ENCODE measurements at places on chromosomes 11 and 22.

DNA sequence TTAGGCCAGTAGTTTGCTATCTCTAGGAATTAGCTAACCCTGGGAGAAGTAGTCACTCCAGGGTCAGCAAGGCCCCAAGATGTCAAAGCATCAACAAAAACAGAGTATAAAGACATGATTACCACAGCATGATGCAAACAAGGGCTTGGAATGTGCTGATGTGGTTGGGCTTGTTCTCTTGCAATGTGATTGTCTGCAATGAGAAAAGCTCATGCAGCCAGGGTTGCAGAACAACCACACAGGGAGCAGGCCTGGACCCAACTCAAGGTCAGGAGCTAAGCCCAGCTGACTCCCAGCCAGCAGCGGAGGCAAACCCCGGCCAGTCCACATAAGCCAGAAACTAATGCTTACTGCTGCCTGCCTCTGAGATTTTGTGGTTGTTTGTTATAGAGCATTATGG, 132.4 kb upstream of the ZC3H12C start:
- DNase-seq = no peak

GRCh38 chr22:48905206-48905975, 922.3 kb downstream of the BRD1 start:
- no peak for DNase-seq

DNA sequence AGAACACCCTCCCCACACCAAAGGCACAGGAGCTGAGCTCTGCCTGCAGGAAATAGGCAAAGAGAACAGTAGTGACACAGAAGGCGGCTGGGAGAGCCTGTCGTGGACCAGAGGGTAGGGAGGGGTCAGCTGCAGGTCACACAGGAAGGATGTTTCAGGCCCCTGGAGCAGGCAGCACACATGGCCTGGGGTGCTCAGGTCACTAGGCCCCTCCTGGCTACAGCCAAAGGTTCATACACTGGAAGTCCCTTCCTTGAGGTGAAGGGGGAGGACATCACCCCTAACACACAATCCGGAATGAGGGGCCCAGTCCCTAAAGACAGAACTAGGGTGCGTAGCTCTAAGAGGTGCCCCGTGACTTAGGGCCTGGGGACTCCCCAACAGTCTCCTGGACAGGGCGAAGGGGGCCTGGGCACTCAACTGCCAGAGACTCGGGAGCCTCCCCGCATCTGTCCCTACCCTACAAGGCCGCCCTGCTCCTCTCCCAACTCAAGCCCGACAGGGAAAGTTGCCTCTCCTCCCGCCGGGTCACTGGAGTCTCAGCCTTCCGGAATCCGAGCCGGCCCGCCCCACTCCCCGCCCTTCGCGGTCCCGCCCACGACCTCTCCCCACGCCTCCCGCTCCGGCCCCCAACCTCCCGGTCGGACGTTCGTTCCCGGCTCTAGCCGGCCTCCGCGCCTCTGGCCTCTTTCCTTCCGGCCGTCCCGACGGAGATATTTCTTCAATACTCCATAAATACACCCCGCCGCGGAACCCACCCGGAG, at the start of gene CYB5R2:
TSS of gene CYB5R2 (minus strand) at position 541 of the 764 bp plus-strand sequence. CDS start 675 bp downstream, outside the sequence.
- DNase-seq = no peak

DNA sequence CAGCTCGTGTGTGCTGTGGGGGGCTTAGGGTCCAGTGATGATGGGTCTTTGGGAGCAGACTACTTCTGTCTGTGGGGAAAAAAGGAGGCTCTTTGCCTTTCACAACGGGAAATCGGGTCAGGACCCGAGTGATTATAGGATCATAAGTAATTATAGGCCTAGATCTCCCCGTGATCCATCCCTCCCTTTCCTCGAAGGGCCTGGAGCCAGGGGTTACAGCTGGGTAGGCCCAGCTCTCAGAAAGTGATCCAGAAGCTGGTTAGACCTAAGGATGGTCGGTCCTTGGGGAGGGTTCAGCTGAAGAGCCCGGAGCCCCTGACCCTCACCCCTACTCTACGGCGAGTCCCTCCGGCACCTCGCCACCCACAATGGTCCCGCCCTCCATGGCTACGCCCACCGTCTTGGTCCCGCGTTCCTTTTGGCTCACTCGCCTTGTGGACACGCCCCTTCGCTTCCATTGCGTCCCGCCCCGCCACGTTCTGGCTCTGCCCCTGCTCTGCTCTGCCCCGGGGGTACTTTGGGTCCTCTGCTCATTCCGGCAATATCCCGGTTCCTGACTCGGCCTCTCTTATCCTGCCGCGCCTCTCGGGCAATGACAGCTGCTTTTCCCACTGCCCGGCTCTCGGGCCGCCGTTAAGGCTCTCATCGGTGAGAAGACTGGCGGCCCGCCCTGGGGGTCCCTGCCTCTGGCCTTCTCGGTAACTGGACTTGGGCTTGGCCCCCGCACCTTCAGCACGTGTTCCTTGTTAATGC, 5.0 kb downstream of the IGSF22 start:
- DNase-seq = no peak

GRCh38 chr22:19843857-19844376, 10.8 kb downstream of the GNB1L start:
- DNase-seq = no peak

GRCh38 chr11:64745521-64746328, 1.8 kb upstream of the RASGRP2 start:
- DNase-seq = no peak

- DNase-seq = no peak
These were observed 125.1 kb downstream of the TIMP3 start for GRCh38 chr22:32926600-32926999.

GRCh38 chr11:110573411-110573810, 138.8 kb downstream of the ARHGAP20 start:
- DNase-seq = no peak

DNA sequence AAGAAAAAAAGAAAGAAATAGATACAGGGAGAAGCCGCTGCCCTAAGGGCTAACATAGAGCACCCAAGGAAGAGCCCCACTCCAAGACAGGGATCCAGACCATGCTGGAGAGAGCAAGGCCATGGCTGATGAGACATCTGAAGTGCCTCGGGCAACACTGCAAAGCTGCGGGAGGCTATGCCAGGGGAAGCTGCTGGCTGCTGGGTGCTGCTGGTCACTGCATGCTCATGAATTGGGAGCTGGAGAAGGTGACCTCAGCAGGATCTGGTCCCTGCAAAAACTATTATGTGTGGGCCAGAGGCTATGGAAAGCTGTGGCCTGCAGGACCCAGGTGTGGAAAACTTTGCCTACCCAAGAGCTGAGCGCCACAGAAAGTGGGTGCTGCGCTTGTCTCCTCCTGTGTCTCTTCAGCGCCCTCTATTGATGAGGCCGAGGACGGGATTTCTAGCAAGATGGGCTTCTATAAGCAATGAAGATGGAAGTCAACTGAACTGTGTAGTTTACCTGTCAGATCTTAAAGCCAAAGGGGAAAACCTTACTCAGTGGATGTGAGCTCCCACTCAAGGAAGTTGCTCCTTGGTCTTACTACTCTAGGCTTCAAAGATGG, 17.3 kb upstream of the SLC29A2 start:
- peak; percentile 3 for DNase-seq

DNA sequence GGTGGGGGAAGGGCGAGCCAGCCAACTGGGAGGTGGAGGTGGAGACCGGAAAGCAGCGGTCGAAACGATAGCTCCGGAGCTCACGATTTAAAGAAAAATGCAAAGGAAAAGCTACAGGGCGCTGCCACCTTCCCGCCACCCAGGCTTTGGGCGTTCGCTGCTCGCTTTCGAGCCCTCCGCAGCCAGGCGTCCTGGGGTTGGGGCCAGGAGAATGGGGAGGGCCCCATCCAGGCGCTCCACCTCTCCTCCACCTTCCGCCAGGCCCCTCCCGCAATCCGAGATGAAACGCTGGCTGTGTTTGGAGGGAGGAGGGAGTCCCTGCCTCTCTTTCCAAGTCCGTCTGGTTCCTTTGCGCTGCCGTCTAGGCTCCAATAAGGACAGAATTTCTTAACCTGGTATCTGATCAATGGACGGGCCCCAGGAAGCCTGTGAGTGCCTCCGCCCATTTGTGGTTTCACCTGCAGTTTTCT, 483 bp upstream of the ABTB2 start:
- DNase-seq = no peak

DNA sequence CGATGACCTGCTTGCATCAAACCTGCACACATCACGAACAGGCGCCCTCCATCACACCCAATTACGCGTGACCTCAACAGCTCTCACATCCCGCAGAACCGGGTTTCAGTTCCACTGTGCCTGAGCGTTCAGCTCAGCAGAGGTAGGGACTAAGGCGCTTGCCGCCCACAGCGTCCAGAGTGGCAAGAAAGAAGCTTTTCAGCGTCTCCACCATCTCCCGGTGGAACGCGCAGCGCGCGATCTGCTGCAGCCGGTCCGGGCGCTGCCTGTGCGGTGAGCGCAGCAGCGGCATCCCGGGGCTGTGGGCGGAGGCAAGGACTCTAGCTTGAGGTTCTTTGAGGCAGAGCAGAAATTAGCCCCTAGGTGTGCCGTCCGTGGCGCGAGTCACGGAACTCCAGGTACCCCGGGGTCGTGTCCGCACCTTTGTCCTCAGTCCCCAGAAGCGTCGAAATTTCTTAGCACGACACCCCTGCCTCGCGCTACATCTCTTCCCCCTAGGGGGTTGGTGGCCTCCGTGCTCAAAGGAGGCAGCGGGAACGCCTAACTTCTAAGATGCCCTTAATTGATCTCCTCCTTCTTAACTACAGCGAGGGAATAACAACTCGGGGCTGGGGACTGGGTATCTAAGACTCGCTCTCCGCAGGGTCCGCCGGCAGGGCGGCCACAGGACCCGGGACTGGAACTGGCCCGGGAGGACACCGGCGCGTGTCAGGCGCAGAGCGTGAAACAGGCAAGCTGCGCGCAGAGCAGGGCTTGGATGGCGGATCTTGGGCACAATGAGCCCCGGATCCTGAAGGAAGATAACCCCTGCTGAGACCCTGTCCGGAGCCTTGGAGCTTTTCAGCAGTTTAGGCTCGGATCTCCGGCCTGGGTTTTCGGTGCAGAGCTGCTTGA, 1.7 kb upstream of the CALCA start:
- DNase-seq = no peak

GRCh38 chr11:45843158-45843924, 3.9 kb upstream of the CRY2 start:
- no peak for DNase-seq

GRCh38 chr11:46188017-46188416, 66.8 kb upstream of the PHF21A start:
- DNase-seq = no peak

DNA sequence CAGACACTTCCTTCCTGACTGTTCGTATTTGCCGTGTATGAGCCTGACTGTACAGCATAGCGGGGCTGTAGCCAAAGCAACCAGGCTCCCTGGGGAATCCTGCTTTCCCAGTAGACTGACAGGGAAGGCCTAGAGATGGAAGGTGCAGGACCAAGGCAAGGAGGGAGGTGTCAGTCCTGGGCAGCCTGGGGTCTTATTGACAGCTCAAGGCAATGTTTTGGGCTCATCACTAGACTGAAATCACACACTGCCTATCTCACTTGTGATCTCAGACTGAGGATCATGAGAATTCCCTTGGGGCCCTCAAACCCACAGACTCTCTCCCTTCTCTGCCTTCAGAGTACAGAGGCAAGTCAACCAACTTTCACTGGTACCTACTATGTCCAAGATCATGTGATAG, 346.8 kb upstream of the NARS2 start:
- no peak for DNase-seq

DNA sequence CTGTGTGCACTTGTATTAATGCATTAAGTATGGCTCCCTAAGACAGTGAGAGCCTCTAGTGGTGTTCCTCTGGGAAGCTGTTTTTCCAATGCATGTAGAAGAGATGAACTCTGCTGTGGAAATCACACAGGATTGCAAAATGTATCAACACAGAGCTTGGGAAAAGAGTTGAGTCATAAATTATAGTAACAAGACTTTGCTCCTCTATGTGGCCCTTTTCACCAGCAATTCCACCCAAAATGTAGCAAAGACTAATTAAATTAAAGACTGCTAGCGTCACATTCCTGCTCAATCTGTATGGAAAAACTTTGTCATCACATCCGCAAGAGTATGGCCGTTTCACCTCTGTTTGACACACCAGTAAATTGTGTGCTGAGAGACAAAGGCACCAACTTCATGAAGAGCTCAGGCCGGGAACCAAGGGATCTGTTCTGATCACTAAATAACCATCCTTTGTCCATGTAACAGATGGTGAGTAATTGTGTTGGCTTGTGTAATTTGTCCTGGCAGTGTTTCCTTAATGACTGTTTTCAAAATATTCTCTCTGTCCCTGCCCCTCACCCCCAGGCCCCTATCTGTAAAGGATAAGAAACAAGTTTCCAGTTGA, 209.2 kb upstream of the SORL1-AS1 start:
- peak; percentile 90 for DNase-seq

DNA sequence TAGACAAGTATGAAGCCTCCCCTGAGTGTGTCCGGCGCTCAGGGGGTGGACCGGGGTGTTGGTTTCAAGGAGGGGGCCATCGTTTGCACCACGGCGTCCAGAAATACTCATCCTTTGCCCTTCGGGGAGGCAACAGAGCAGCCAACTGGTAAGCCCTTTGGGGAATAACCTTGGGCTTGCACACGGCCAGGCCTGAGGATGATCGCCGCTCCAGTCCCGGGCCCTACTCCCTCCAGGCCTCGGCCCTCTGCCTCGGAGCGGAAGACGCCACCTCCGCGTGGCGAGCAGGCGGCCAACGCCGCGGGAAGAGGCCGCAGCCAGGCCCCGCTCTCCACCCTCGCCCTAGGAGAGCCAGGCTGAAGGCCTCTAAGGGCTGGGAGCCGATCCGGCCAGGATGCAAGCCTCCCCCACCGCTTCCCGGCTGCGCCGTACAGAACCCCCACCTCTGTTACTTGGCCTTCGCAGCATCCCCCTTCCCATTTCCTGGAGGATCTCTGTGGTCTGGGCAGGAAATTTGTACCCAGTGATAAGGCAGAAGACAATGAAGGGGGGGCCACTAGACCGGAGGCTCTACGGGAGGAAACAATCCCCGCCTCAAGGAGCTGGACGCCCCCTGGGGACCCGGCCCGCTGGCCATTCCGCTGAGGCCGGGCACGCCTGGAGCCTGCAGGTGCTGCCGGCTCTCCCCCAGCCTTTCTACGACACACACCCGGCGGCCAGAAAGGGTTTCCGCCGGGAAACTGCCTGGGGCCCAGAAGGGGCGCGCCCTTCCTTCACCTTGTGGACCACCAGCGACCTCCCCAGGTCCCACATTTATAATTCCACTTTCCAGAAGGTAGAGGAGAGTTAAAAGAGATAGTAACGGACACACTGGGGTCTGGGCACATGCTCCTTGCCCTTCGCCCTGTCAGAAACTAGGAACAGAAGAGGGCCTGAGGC, 2.6 kb downstream of the ESAM start:
- DNase-seq = no peak

DNA sequence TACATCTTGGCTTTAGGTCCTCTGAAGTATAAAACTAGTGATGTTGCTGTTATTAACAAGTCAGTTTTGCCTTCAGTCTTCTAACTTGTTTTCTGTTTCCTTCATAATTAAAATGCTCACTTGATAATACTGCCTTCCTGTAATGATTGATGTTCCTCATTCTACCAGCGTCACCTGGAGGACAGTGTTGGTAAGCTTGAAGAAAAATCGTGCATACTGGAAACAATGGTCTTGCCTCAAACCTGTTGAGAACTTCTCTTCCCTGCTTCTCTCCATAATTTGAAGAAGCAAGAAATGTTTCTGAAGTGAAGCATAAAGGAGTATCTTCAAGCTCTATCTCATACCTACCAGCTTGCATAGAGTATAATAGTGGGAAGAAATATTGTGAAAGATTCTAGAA, 3.0 kb downstream of the YWHAH start:
- DNase-seq = no peak

- peak; percentile 48 for DNase-seq
These were observed 571.2 kb downstream of the TBC1D22A start for GRCh38 chr22:47333625-47334024.

GRCh38 chr22:22395245-22395644, 113.3 kb downstream of the ZNF280B start:
- DNase-seq = no peak
